Stimulated activated CD4-positive, alpha-beta T cell treated with anti-CD3 and anti-CD28 coated beads, Interleukin-15, amount 100 ng/mL, for 24 hours (primary cell): ENCODE measurements at places on chromosomes 4 and X.

DNA sequence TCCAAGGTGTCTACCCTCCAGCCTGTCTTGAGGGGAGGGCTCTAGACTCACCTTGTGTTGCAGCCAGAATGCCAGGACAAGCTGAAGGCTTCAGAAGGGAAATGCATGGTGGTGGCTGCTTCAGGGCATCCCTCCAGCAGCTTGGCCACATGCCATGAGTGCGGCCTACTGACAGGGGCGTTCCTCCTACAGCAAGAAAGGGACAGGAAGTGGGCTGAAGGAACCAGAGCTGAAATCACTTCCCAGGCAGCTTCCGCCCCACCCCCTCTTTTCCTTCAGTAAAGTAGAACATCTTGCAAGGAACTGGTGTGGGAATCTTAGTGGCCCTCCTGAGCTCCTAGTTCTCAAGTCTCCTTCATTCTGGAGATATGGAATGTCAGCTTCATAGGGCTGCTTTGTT is 167.5 kb upstream of the DGKK start:
- DNase-seq, result peak; percentile 6

- DNase-seq, result no peak
Measured at GRCh38 chr4:51842167-51842553, 793 bp upstream of the DCUN1D4 start.

DNA sequence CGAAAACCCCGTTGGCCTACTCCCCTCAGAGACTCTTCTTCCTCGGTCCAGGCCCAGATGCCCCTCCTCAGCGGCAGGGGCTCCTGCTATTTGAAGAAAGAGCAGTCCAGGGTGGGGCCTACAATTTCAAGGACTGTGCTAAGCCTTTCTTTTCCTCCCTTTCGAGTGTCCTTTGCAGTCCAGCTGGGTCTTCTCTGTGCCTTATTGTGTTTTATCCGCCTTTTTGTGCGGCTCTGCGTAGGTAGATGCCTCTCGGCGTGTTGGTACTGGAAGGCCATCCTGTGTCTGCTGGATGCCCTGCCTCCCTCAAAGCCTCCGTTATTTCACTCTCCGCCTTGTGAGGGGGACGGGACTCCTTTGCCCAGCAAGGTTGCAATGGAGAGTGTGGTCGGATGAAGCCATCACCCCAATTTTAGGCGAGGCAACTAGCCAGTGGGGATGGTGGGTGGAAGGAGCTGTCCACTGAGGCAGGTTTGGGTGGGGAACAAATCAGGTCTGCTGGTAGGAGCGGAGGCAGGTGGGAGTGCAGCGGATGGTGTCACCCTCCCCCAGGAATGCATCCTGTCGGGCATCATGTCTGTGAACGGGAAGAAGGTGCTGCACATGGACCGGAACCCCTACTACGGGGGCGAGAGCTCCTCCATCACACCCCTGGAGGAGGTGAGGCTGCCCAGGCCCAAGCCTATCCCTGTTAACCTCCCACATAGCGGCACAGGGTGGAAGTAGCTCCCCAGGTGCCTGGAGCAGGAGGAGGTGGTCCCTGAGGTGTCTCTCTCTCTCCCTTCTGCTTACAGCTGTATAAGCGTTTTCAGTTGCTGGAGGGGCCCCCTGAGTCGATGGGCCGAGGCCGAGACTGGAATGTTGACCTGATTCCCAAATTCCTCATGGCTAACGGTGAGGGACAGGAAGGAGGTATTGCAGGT is 1.3 kb downstream of the GDI1 start:
- no peak for DNase-seq

DNA sequence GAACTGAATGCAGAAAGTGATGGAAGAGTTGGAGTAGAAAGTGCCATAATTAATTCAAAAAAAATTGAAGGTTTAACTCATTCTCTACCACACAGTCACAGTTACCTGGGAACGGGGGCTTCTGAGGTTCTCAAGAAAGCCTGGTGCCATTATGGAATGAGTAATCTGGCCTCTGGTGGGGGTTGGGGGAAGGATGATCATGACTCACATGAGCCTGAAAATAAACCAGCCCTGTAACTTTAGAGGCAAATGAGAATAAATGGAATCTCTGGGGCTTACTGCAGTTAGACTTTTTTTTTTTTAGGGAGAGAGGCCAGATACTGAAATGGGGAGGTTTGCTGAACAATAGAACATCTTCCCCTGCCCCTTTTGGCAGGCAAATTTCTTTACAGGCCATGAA is 55.3 kb downstream of the SOD3 start:
- no peak for DNase-seq

- peak; percentile 12 for DNase-seq
Measured at GRCh38 chrX:65451663-65452062, 82.9 kb downstream of the LAS1L start.

DNA sequence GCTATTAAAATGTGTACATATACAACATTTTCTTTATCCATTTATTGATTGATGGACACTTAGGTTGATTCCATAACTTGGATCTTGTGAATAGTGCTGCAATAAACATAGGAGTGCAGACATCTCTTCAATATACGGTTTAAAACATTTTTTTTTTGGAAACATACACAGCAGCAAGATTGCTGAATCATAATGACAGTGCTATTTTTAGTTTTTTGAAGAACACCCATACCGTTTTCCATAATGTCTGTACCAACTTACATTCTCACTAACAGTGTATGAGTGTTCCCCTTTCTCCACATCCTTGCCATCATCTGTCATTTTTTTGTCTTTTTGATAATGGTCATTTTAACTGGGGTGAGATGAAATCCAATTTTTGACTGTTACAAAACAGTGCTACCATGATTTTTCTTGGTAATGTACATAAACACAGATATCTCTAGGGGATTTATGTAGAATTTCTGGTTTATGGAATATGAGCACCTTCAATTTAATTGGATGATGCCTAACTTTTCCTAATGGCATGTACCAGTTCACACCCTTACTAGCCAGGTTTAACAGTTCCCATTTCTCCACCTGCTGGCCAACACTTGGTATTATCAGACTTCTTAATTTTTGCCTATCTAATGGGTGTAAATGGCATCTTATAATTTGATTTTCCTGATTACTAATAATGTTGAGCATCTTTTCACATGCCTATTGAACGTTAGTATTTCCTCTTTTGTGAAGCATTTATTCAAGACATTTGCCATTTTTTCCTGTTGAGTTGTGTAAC is 21.0 kb upstream of the TMSB15B start:
- no peak for DNase-seq

DNA sequence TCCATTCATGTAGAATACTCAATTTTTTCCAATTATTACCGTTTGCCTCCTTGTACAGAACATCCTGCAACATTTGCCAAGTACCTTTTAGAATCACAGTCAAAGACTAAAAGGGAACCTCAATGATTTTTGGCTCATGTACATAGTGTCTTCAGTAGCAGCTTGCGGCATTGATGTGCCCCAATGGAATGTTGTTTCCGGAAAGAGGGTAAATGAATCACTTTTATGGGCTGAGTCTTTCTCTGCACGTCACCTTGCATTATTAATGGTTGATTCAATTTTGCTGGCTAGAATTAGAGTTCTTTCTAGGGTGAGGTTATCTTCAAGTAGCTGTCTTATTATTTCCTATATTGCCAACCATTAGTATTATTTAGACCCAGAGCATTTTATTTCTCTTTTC is 116.9 kb upstream of the GABRA2 start:
- no peak for DNase-seq

- no peak for DNase-seq
Measured at GRCh38 chr4:89720981-89721380, 116.0 kb downstream of the SNCA start.

DNA sequence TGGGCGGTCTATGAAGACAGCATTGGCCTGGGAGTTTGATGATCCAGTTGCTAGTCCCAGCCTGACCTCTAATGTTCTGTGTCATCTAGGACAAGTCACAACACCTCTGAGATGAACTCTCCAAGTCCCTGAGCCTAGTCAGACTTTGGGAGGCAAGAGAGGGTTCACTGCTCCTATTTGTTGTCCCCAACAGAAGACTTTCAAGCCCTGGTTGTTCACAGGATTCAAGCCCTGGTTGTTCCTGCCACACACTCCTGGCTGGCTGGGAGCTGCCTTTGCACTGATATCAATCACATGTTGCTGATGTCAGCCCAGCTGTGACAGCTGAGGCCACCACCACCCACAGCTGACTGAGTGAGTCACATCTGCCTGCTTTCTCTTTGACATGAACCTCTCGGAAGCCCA is 253.2 kb upstream of the RASGEF1B start:
- peak; percentile 80 for DNase-seq

GRCh38 chrX:23756165-23756564 is 13.1 kb upstream of the ACOT9 start:
- peak; percentile 65 for DNase-seq

- no peak for DNase-seq
Measured at GRCh38 chr4:48431401-48431800, 51.7 kb upstream of the SLC10A4 start.

GRCh38 chrX:27336466-27337091 is 126.6 kb downstream of the PPP4R3C start:
- DNase-seq, result peak; percentile 14

- DNase-seq, result no peak
Measured at GRCh38 chrX:155871934-155872333, 9.2 kb upstream of the VAMP7 start.

DNA sequence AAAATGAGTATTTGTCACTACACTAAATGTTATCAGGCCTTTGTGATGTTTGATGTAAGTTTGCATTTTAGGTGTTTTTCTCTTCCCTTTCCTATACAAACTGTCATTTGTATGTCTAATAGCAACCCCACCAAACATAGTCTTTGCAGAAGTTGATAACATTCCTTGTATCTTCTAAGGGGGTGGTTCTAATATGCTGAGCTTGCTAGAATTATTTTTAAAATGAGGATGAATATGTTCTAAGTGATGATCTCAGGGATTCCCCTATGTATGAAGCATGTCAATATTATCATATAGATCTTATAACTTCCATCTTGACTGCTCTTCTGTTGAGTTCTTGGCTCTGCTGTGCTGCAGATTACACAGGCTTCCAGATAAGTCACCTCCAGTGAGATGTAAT is 3.1 kb downstream of the CHM start:
- DNase-seq, result no peak

DNA sequence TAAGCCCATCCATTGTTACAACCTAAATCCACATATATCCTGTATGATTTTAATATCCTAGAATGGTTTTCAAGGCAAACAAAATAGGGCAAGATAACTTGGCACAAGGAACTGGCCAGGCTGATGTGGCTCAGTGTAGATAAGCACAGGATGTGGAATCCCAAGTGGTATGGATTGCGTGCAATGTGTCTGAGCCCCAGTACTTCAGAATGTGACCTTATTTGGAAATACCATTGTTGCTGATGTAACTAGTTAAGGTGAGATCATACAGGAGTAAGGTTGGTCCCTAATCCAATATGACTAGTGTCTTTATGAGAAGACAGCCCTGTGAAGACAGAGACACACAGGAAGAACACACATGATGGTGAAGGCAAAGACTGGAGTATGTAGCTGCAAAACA is 72.4 kb downstream of the IL21 start:
- DNase-seq, result peak; percentile 29

GRCh38 chrX:50470103-50471031 is at the start of gene DGKK:
TSS of gene DGKK (minus strand) at chrX:50470825. CDS start at chrX:50470678, 147 bp downstream.
- peak; percentile 2 for DNase-seq

GRCh38 chr4:39319676-39320075 is 46.5 kb downstream of the RFC1 start:
- DNase-seq, result no peak

DNA sequence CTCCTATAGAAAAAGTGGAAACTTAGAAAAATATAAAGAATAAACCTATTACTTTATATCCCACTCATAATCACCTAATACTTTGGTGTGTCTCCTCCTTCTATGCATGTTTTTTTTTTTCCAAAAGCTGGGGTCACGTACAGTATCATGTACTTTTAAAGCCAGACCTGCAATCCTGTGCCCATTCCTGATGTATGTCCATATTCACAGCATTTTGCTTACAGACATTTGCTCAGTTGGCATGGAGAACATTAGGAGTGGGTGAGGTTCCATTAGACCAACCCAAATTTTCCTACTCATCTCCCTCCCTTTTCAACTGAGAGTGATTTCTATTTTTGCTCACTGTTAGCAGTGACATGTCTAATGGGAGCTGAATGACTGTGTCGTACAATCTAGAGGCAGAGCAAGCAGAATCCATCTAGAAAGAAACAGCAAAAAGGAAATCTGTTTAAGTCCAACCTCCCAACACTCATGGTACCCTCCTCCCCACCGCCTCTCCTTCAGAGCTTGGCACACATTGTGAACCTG is 195.6 kb upstream of the KLF3 start:
- DNase-seq, result no peak

DNA sequence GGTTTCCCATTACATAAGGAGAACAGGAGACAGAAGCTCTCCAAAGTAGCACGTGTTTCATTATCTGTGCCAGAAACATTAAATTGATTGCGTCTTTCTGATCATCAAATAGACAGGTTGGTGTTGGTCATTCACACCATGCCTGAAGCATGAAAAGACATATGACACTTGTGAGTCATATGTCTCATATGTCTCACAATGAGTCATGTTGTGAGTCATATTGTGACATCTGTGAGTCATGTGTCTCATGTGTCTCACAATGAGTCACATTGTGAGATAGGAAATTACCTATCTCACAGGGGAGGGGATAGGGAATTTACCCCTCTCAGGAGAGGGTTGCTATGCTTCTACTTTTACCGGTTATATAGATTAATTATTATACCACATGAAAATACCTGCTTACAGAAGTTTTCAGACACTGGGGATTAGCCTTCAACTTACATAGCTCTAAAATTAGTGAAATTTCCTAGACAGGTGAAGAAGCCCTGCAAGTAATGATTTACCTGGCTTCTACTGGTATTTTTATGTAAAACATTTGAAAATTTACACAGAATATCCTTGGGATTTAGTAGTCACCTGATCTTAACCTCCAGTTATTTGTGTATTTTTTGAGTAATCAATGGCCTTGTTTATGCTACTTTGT is 80.8 kb downstream of the NPFFR2 start:
- DNase-seq, result peak; percentile 14
